Calu3 (cell line): ENCODE measurements at places on chromosomes 5 and 9. TPM values are rescaled to one million over a fixed set of nuclear protein-coding genes. Genes with fewer than 3 reads are reported as not detected.

Gene IQGAP2
- total RNA-seq = 13.4 and 25.0 TPM in 2 replicates

Gene EQTN
- not detected in 2 replicates for total RNA-seq

Gene PCDHB4
- total RNA-seq = not detected in 2 replicates

Gene CDKN2B-AS1
- total RNA-seq = 8.9 and 10.5 TPM in 2 replicates

Gene PHF19
- total RNA-seq = 37.2 and 44.5 TPM in 2 replicates

Gene STOM
- 25.2 and 25.5 TPM in 2 replicates for total RNA-seq

Gene KIF4B
- not detected in 2 replicates for total RNA-seq

Gene FTMT
- not detected in 2 replicates for total RNA-seq

Gene SEMA5A
- 0.52 and 0.93 TPM in 2 replicates for total RNA-seq

Gene PSAT1
- 56.0 and 69.5 TPM in 2 replicates for total RNA-seq

Gene HAPLN1
- not detected in 2 replicates for total RNA-seq

Gene PIP5K1B
- total RNA-seq = 8.6 and 9.0 TPM in 2 replicates

DNA sequence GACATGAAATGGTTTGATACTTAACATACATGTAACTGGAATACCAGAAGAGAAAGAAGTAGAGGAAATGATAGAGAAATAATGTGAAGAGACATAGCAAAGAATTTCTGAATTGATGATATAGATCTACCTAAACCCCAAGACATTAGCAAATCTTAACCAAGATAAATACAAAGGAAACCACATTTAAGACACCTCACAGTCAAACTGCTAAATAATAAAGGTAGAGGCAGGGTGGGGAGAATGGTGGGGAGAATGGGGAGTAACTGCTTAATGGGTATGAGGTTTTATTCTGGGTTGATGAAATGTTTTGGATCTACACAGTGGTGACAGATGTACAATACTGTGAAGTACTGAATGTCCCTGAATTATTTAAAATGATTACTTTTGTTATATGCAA, 17.5 kb downstream of the CARNMT1 start:
- DNase-seq = no peak

GRCh38 chr9:131120620-131121228, 4.7 kb upstream of the NUP214 start:
- DNase-seq = no peak

GRCh38 chr5:78253201-78253600, 41.3 kb downstream of the AP3B1 start:
- DNase-seq = no peak

DNA sequence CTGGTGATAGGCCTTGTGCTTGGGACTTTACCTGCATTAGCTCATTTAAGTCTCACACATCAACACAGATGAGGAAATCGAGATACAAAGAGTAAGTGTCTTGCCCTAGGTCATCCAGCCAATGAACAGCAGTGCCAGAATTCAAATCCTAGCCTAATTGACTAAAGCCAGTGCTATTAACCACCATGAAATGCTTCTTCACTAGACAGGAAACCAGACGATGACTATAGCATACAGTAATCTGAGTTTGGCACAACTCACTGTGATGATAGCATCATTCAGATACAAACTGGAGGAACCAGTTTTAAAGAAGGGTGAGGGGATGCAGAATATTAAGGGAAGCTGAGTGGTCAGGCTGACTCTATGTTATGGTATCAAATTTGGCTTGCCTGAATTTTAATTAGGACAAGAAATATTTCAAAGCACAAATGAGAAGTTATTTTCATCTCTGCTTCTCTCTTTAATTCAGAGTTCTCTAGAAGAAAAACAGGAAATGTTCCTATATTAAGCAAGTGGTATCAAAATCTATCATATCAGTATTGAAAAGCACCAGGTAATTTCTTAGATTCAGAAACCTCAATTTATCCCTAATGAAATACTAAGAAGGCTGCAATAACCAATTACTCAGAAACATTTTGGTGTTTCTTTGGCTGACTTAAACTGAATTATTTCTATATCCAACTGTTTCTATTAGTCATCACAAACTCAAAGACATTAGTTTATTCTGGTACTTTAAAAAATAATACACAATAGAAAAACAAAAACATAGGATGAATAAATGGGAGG, 147.0 kb upstream of the RASA1 start:
- DNase-seq = peak; percentile 74

DNA sequence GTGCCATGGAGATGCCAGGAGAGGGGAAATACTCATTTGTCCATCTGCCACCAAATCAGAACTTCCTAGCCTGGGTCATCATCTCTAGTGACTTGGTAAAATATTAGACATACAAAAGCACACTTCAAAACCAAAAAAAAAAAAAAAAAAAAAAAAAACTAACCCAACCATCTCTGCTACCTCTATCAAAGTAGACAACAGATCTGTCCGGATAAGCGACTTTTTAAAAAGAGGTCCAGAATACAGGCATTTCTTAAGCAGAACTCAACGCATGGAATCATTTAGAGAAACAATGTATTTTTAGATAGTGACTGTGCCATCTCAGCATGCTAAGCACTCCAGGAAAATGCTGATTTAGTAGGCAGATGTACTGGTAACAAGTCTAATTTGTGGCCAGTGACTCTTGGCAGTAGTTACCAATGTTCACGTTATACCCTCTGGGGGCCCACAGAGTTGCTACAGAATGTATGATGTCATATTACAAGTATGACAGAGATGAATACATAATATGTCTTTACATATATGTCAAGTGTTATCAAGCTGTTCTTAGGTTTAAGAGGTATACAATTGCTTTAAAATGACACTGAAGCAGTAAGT, 107.8 kb downstream of the SMIM23 start:
- no peak for DNase-seq

GRCh38 chr5:14217587-14217986, 74.4 kb downstream of the TRIO start:
- no peak for DNase-seq

- DNase-seq = no peak
Measured at GRCh38 chr5:35087991-35088390, 40.2 kb upstream of the AGXT2 start.

GRCh38 chr9:132474253-132474652, 64.2 kb downstream of the CFAP77 start:
- DNase-seq = no peak

DNA sequence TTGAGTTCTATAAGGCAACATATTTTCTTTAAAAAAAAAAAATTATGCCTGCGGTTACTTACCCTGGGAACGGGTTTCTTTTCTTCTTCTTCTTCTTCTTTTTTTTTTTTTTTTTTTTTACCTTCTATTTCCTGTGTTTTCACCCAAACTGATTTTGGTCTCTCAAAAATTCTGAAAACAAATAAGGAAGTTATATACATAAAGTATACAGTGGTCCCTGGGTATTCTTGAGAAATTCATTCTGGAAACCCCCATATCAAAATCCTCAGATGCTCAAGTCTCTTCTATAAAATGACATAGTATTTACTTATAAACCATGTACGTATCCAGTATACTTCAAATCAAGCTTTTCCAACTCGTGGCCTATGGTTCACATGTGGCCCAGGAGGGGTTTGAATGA, 326.7 kb downstream of the MAT2B start:
- no peak for DNase-seq

- DNase-seq = peak; percentile 63
Measured at GRCh38 chr5:157476702-157477408, 16.8 kb downstream of the NIPAL4 start.

DNA sequence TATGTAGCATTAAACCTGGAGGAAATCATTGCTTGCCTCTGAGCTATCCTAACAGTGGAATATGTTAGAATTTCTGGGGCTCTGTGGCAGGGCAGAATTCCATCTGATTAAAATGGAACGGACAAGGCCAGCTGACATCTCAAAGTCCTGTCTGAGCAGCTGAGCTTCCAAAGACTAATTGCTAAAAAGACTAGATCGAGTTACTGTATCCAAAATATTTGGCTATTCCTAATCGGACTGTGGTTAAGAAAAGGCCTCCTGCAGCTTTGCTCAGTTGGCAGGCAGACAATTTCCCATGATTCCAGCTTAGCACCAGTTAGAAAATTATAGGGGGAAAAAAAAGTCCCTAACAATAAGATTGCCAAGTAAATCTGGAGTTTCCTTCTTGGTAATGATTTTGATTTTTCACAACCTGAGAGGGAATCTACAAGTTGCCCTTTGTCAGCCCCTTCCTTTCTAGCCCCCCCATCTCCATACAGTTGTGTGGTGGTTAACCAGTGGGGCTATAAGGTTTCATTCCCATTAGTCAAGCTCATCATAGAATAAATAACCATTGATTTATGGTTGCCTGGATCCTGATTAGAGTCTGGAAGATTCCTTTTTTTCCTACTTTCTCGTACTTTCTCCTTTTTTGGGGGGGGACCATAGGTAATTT, 26.4 kb downstream of the PTGR1 start:
- DNase-seq = no peak

DNA sequence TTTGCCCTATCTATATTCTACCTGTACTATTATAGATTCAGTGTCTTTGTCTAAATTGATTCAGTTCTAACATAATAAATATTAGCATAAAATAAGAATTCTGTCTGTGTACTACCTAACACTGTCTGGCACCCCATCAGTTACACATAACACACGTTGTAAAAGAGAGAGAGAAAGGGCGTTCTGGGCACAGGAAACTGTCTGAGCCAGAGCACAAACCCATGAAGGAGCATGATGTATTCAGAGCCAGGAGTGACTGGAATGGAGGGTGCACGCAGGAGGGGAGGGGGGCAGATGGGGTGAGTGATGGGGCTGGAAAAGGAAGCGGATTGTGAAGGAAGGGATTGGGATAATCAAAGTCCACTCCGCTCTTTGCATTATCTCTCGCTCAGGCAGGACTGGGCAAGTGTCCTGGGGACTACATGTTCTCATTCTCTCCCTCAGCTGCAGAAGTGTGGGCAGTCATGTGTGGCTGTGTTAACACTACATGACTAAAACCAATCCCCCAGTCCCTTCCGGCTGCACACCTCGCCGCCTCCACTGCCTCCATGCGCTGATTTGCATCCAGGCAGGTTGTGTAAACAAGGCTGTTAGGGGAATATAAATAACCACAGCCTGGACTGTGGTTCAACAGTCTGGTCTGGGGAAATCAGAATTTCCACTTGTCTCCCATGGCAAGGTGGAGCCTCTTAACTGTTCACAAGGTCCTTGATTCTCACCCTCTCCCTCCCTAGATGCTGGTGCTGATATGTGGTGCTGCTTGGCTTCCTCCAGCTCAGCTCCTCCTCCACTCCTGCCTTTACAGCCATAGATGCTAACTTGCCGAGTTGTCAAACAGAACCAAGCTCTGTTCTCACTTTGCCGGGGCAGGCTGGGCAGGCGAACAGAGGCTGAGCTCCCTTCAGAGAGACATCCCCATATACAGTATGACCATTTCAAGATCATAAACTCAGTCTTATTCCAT, 367.5 kb upstream of the BRINP1 start:
- DNase-seq = no peak

- peak; percentile 45 for DNase-seq
Measured at GRCh38 chr5:139246394-139246793, 47.1 kb upstream of the MATR3 start.

- no peak for DNase-seq
Measured at GRCh38 chr9:132237481-132237880, 75.6 kb downstream of the NTNG2 start.
